ENCODE measurements at places on chromosomes 12 and 14.
A peak's percentile ranks its signal among the peaks of the same experiment; 100 is the strongest.

DNA sequence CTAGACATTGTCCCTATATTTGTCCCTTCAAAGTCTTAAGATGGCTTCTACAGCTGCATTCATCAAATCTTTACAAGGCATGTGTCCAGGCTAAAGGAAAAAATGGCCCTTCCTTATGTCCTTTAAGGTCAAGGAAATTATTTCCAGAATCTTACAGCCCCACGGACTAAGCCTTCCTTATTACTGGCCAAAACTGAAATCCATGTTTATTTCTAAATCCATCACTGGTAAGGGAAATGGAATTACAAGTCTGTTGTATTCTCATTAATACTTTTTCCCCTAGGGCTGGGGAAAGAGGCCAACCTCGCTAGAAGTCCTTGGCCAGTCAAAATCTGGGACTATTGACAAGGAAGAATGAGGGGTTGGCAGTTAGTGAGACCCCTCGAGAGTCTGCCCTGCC, 252.5 kb downstream of the TMEM132C start:
- no peak for DNase-seq

DNA sequence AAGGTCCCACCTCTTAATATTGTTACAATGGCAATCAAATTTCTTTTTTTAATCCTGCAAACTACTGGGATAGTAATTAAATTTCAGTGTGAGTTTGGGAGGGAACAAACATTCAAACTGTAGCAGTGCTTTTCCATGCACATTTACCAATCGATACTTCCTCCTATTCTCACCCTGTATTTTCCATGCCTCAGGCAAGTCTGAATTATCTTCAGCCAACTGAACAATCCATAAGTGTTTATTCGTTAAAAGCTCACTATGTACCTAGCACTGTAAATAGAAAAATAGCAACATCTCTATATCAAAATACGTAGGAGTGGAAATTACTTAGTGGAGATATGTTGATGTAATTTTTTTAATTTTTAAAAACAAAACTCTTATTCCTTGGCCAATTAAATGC, 43.5 kb downstream of the CCDC177 start:
- DNase-seq: no peak

DNA sequence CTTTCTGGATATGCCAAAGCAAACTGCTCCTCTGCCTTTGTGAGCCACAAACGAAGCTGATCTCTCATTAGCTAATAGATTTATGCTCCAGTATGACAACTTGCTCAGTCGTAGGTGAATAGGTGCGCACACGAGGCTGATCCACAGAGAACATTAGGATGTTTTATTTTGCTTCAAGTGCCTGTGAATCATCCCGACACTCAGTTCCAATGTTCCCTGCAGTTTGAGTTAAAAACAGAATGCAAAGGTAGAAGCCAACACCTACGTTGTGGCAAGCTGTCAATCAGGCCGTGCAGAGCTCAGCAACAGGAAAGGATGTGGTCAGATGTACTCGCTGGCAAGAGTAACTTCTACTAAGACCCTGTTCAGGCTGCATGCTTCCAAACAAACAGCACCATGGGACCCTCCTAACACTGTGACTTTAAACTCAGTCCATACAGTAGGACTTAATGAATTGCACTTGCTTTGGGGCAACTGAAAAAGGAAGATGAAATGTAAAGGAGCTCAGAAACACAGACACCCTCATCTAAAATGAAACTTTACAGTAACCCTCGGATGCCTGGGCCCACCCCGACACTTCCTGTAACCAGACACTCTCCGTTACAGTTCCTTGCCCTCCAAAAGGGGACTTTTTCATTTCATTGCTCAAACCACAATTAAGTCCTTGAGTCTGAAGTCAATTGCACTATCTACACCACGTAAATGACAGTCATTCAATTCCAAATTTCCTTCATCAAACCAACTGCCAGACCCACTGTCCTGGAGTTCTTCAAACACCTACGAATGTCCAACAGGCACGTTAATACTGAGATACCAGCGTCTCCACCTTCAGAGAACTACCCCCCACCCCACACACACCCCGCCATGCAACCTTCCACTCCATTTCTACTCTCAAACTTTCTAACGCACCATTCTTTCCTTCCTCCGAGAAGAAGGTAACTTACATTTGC, 1.6 kb downstream of the CCDC88C start:
- peak; percentile 81 for DNase-seq

- DNase-seq: peak; percentile 10
These were observed 15.0 kb downstream of the GXYLT1 start for GRCh38 chr12:42129595-42130204.

- DNase-seq: no peak
These were observed 20.2 kb downstream of the NUAK1 start for GRCh38 chr12:106118381-106119130.

DNA sequence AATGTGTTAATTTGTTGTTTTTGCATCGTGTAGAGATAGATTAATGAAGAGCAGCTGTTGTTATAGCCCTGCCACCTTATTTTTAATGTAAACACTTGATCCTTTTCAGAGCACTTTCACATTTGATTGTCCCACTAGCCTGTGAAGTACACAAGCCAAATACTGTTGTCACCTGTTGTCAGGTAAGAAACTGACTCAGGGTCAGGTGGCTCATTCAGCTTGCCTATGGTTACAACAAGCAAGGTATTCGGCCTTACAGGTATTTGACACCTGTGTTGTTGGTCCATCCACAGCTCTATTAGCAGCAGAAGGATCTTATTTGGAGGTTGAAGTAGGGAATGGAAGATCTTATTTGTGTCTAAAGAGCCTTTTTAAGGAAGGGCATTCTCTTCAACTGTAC, 108.9 kb downstream of the GPR135 start:
- DNase-seq: no peak

DNA sequence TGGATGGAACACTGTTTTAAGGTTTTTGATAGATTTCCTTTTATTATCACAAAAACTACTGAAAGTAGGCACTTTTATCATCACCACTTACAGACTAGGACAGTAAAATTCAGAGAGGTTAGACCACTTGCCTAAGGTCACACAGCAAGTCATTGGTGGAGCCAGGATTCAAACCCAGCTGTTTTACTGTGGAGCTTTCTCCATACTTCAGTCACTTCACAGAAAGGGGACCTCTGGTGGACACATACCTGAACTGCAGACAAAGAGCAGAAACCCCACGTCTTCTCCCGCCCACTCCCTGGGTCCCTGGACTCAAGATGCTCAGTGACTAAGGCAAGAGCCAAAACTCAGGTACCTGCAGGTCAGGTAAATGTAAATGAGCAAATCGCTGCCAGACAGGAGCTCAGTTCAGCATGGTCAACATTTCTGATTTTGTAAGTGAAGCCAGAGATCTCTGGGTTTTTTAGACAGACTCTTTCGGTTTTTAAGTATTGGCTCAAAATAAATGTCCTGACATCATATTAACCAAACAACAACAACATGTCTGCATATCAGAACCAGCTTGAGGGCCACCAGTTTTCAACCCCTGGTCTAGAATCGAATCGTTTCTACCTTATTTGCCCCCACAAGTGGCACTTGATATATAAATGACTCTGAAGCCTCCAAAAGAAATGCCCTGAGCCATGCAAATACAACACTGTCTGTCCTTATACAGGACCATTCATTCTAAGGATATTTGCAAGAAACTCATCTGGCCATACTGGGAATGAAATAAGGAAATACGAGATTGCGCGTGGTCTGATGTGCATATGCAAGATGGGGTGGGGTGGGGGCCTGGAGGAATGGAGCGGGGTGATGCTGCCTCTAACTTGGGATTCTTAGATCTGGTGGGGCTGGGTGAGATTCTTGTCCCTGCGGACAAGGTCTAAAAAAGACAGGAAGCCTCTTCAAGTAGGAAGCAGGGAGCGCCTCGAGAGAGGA, 110.9 kb downstream of the KSR2 start:
- DNase-seq: peak; percentile 29

DNA sequence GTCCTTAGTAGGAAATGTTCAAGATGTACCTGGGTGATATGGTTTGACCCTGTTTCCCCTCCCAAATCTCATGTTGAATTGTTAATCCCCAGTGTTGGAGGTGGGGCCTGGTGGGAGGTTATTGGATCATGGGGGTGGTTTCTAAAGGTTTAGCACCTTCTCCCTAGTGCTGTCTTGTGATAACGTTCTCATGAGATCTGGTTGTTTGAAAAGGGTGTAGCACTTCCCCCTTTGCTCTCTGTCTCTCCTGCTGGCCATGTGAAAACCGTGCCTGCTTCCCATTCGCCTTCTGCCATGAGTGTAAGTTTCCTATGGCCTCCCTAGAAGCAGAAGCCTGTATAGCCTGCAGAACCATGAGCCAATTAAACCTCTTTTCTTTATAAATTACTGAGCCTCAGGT, 353.0 kb upstream of the SFSWAP start:
- no peak for DNase-seq

- peak; percentile 75 for DNase-seq
These were observed at the start of gene PTGER2 for GRCh38 chr14:52313903-52314594. TSS of gene PTGER2 (plus strand) at chr14:52314312. CDS start at chr14:52314549, 237 bp downstream.

GRCh38 chr14:103393070-103393469, 7.9 kb downstream of the MARK3 start:
- no peak for DNase-seq

DNA sequence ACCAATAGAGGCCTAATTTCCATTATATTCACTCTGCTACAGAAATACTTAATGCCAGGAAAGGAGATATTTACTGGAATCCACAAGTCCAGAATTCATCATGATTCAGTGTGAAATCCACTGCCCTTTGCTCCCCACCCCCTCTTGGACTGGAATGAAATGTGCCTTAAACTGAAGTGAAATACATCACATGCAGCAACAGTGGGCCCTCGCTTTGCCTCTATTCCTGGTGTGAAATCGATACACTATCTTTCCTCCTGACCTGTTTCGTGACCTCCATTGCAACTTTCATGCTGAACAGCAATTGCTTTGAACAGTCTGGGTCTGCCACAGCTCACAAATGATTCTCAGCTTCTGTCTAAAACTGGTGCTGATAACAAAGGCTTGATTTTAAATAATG, 100.6 kb downstream of the NPAS3 start:
- no peak for DNase-seq

DNA sequence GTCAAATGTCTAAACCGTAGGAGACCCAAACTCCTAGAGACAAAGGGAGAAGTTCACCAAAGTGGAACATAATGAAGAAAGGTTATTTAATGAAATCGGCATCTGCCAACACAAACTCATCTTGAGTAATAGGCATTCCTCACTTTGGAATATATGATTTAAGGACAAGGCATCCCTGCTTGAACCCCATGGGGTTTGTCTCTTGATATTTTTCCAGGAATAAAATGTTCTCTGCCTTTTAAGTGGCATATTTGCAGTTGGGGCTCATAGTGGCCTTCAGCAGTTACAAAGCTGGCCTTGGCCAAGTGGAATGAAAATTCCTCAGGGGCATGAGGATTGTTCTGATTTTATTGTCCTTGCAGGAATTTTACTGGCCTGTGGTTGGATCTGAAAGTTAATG, 7.1 kb downstream of the POP5 start:
- no peak for DNase-seq

- DNase-seq: no peak
These were observed 103.5 kb downstream of the SYNE2 start for GRCh38 chr14:63956326-63956725.

DNA sequence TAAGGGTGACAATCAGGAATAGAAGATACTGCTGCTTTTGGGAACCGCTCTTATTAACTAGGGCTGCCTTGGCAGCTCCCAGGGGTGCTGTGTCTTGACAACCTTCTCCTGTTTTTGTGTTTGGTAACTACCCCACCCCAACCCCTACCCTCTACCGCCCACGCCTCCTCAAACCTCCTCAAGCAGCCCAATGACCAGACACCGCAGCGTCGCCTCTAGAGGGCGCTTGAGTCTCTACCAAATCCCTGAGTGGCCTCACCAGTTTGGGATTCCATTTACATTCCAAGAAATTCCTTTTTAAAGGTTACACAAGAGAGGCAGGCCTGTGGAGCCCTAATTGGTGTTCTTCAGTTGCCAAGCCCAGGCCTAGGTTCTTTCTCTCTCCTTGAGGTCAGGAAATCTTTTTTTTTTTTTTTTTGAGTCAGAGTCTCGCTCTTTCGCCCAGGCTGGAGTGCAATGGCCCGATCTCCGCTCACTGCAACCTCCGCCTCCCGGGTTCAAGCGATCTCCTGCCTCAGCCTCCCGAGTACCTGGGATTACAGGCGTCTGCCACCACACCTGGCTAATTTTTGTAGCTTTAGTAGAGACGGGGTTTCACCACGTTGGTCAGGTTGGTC, 72.4 kb upstream of the USP44 start:
- DNase-seq: peak; percentile 4

DNA sequence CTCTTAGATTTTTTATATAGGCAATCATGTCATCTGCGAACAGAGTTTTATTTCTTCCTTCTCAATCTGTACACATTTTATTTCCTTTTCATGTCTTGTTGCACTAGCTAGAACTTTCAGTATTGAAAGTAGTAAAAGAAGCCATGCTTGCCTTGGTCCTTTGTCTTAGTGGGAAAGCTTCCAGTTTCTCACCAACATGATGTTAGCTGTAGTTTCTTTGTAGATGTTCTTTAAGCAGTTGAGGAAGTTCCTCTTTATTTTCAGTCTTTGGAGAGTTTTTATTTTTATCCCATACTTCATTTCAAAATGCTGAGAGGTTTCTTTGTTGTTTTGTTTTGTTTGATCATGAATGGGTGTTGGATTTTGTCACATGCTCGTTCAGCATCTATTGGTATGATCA, 12.7 kb upstream of the RIMKLB start:
- no peak for DNase-seq

GRCh38 chr12:114770323-114770722, 86.3 kb upstream of the TBX3 start:
- no peak for DNase-seq

DNA sequence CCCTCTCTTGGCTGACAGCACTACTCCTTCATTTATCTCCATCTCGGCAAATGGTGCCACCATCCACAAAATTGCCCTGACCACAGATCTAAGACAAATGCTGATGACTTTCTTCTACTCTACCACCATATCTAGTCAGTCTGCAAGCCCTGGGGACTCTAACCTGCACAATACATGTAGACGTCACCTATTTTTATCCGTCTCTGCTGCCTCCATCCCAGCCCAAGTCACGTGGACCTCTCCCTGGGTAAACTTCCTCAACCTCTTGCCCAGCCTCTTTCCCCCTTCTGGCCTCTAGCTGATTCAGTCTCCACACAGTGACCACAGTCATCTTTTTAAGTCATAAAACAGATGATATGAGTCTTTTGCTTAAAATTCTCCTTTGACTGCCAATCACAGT, 1203.0 kb downstream of the AACS start:
- no peak for DNase-seq

GRCh38 chr12:91579516-91580263, 397.1 kb upstream of the DCN start:
- no peak for DNase-seq

DNA sequence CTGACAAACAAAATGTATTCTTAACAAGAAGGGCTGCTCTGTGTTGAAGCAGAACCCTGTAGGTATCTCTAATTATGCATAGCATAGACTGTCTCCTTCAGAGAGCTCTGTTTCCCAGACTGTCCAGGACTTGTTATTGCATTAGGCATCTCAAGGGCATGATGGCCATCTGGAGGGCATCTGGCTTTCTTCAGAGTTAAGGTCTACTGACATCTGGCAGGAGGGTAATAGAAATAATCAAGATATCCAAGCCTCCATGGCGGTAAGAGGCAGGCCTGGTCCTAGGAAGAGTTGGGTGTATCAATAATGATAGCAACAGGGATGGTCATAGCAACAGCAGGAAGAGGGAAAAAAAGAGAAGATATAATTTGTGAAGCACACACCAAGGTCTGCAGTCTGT, 161.2 kb downstream of the TTC8 start:
- no peak for DNase-seq

- DNase-seq: peak; percentile 16
These were observed 154.3 kb upstream of the CCND2 start for GRCh38 chr12:4119157-4119761.
